ENCODE measurements at places on chromosomes 2 and 18.

DNA sequence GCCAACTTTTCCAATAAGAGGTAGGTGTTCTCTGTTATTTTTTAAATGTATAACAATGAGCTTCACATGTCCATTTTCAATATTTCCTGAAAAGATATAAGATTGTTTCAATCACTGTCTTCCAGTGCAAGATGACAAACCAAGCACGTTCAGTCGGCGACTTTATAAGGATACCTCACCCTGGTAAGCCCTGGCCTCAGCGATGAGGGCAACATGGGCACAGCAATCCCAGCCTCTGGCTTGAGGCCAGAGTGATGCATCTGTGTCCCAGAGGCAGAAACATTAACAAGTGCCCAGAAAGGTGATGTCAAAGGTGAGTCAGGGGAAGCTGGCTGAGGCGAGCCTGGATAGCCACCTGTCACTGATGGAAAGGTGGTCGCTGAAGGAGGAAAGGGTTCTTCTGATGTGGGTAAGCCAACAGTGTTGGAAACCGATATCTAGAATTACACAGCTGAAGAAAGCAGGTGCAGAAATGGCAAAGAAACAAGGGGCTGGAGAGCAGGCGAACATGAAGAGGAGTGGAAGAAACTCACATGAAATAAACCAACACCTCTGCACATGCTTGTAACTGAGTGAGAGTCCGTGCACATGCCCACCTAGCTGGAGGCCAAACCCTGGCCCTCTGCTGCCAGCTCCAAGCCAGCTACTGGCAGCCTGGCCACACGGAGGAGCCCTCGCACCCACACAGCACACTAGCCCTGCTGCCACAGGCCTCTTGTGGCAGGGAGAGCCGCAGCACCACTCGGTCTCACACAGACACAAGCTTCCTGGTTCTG lies 65.5 kb downstream of the FBXO15 start:
- peak; percentile 51 for DNase-seq

- no peak for DNase-seq
These were observed 22.9 kb upstream of the ABCA12 start for GRCh38 chr2:215161301-215161829.

GRCh38 chr18:79881695-79882094 lies 69.8 kb downstream of the SLC66A2 start:
- DNase-seq, result no peak

DNA sequence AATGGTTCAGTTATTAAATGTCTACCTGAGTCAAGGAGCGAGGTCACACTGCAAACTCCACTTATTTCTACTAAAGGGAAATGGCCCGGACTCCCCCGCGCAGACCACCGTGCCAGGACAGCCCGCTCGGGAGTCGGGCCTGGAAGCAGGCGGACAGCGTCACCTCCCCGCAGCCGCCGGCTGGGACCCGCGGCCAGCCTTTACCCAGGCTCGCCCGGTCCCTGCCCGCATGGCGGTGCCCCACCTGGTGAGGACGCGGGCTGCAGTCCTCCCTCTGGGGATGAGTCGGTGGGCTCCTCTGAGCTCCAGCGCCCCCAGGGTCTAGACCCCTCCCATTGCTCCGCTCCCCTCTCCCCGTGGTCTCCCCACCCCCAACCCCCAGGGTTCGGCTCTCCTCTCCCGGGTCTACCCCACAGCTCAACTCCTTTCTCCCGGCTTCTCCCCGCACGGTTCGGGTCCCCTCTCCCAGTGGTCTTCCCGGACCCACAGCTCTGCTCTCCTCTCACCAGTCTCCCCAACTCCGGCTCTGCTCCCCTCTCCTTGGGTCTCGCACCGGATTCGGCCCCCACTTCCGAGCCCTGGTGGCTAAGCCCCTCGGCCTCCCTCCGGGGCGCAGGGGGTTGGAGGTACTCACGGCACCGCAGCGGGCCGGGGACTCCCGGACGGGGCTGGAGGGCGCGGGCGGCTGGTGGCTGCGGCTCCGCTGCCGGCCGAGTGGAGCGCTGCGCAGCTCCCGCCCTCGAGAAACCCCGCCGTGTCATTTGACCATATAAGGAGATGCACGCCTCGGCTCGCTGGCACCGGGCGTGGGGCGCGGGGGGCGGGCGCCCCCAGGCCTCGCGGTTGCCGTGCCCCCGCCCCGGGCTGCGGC lies at the start of gene FHL2:
Gene FHL2, minus strand, starts transcription at position 716 of the 871 bp plus-strand sequence. CDS start 12,535 bp downstream, outside the sequence.
- DNase-seq, result peak; percentile 69

DNA sequence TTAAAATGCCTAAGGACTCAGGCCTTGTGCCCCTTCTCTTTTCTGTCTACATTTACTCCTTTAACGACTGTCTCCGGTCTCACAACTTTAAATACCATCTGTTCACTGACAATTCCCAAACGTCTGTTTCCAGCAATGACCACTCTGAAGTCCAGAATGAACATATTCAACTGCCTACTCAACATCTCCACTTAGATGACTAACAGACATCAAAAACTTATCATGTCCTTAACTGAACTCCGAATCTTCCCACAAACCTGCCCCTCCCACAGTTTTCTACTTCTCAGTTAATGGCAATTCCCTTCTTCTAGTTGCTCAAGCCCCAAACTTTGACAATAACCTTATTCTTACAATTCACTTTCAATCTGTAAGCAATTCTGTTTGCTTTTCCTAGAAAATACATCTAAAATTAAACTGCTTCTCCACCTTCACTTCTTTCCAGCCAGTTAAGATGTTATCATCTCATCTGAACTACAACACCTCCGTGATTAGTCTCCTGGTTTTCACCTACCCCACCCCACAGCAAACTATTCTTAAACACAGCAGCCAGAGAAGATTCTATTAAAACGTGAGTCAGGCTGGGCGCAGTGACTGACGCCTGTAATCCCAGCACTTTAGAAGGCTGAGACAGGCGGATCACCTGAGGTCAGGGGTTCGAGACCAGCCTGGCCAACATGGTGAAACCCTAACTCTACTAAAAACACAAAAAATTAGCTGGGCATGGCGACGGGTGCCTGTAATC lies 2.8 kb downstream of the C1D start:
- no peak for DNase-seq

DNA sequence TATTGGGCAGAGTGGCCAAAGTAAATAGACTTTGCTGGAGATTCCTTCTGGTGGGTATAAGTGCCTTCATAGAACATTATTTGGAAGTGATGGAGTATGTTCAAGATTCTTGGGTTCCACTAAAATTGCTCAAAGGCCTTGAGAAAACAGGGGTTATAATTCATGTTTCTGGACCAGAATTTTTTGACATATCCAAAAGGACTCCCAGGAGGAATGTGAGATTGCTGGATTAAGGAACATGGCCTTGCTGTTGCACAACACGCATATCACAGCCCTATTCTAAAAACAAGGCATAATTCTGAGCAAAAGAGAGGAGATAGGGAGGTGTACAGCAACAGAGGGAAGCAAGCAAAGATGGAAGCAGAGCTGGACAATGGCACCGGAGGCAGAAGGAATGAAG lies 111.7 kb upstream of the TNP1 start:
- no peak for DNase-seq

DNA sequence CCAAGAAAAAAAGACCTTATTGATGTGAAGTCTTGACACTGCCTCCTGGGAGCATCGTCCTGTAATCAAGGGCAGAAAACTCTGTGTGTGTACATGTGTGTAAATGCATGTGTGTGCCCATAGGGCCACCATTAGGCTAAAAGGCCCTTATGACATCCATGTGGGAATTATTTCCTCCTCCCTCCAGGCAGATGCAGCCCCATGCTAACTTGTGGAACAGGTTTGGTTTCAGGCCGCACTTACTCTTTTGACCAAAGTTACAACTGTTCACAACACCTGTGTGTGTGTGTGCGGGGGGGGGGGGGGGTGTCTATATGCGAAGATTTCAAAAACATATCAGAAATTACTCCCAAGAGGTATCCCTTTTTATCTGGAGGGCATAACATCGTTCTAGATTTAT lies 87.4 kb upstream of the SLC14A2 start:
- no peak for DNase-seq

DNA sequence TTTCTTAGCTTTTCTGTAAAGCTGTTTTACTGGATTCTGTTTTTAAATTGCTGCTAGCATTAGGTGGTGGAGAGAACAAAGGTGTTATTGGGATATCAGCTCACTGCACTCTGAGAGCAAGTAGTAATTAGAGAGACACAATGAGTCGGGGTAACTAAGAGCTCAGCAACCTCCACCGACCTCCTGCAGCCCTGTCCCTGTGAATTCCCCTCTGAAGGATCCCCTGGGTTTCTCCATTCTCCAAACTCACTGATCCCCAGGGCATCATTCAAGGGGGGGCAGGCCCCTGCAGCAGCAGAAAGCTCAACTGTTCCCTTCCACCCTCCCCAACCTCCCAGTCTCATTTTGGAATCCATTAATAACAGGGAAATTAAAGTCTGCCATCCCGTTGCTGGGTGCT lies 73.0 kb downstream of the MTCL1 start:
- no peak for DNase-seq

GRCh38 chr2:9761577-9761976 lies 81.7 kb upstream of the TAF1B start:
- no peak for DNase-seq

DNA sequence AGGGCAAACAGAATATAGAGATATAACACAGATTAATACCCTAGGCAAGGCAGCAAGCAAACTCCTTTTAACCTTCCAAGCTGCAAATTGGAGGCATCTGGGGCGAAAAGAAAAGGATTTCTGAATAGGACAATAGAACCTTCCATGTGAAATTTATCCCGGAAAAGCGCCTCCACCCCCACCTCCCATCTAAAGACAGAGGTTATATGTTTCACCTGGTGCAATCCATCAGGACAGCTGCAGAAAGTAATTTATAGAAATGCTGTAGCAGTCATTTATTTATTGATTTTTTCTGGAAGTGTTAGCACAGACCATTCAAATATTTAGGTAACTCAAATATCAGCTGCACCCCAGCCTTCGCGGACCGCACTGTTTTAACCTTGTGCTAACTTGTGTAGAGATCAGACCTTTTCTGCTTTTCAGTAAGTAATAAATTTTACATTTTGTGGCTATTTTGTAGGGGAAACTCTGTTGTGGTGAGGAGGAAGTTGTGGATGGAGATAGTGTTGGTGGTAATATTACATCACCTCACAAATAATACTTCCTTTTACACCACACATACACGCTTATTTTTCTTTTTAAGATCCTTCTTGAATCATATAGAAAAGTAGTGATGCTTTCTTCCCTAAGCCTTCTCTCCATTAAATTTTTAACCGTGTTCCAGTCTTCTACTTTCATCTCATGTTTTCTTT lies 919.3 kb upstream of the CDH2 start:
- no peak for DNase-seq

DNA sequence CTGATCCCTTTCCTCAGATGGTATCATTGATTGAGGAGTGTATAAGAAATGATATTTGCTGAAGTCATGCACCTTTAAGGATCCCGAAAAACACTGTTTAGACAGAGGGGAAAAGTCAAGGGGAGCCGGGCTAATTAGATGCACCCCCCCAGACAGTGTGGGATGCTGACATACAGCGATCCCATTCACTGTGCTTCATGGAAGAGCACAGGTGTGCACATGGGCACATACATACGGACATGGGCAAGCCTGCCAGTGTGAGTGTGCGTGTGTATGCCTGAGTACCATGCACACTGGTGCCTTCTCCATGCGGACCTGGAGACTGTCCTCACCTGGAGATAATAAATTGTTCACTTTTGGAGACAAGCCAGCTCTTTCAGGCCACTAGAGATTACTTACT lies 22.6 kb downstream of the MEIS1 start:
- DNase-seq, result no peak

All from mesothelial cell of epicardium (in vitro differentiated cells).